ENCODE measurements at places on chromosomes 6 and 20.

DNA sequence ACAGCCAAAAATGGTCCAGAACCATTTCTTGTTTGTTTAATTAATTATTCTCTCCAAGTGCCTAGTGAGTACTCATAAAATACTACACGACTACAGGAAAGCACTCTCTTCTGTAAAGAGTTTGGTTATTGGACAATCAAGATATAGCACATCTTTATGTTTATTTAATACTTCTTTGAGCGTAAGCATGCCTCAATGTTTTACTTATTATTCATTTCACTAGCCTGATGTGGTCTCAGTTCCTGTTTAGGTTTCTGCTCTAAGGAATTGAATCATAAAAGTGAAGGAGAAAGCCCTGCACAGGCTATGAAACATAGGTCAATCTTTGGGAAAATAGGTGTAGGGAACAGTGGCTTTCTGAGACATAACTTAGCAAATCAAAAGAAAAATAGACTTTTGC lies 45.9 kb upstream of the AIG1 start:
- DNase-seq = no peak

- DNase-seq = no peak
Measured at GRCh38 chr20:6703047-6703446, 64.4 kb upstream of the BMP2 start.

DNA sequence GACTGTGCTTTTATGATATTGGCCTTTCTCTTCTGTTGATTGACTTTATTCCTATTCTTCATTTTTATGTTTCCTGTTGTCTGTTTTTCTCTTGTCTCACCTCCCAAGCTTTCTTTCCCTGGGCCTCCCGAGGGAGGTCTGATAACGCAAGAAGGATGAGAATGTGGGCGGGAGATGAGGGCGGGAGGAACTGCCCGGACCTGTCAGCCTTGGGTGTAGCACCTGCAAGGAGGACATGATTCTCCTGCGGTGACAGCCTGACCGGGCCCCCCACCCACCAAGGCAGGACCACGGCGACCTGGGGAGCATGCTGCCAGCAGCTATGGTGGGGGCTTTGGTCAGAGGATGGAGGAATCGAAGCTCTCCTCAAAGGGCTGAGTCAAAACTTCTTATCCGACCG lies 86.9 kb downstream of the PLEKHG1 start:
- DNase-seq = no peak

- no peak for DNase-seq
Measured at GRCh38 chr6:42551217-42551616, 12.6 kb upstream of the UBR2 start.

- DNase-seq = no peak
Measured at GRCh38 chr6:89520736-89521135, 87.8 kb downstream of the ANKRD6 start.

- DNase-seq = no peak
Measured at GRCh38 chr6:152648105-152648504, 10.9 kb upstream of the SYNE1 start.

DNA sequence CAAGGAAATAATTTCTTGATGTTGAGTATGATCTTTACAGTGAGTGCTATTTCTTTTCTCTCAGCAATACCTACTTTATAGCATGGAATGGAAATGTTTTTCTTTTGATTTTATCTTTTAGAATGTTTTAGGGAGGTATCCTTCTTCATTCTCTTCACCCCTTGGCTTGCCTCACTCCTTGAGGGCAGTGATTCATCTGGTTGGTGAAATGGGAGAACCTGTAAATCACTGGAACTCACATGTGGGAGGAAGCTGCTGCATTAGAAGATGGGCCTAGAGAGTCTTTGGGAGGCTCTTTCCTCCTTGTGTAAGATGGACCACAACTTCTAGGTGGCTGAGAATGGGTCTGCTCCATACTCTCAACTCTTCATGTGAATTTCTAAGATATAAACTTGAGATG lies 244.8 kb upstream of the SYNCRIP start:
- no peak for DNase-seq

- DNase-seq = no peak
Measured at GRCh38 chr6:154605178-154605881, 94.8 kb upstream of the CNKSR3 start.

DNA sequence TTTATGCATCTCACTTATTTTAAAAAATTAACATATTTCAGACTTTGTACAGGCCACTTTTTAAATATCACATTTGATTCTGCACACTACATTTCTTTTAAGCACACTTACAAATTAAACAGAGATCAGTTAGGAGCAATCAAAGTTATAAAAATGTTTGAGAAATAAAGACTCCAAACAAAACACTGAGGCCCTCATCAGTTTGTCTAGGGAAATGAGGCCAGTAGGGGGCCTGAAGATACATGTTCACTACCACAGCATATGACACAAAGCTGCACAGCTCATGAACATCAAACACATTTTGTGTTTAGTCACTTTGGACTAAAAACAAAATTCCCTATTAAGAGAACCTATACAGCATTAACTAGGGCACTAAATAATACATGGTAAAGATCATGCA lies 180.5 kb downstream of the PDE7B start:
- no peak for DNase-seq

- DNase-seq = no peak
Measured at GRCh38 chr20:44742304-44743079, 3.2 kb upstream of the KCNK15 start.

GRCh38 chr20:18647777-18648176 lies 59.9 kb downstream of the DTD1 start:
- DNase-seq = no peak

DNA sequence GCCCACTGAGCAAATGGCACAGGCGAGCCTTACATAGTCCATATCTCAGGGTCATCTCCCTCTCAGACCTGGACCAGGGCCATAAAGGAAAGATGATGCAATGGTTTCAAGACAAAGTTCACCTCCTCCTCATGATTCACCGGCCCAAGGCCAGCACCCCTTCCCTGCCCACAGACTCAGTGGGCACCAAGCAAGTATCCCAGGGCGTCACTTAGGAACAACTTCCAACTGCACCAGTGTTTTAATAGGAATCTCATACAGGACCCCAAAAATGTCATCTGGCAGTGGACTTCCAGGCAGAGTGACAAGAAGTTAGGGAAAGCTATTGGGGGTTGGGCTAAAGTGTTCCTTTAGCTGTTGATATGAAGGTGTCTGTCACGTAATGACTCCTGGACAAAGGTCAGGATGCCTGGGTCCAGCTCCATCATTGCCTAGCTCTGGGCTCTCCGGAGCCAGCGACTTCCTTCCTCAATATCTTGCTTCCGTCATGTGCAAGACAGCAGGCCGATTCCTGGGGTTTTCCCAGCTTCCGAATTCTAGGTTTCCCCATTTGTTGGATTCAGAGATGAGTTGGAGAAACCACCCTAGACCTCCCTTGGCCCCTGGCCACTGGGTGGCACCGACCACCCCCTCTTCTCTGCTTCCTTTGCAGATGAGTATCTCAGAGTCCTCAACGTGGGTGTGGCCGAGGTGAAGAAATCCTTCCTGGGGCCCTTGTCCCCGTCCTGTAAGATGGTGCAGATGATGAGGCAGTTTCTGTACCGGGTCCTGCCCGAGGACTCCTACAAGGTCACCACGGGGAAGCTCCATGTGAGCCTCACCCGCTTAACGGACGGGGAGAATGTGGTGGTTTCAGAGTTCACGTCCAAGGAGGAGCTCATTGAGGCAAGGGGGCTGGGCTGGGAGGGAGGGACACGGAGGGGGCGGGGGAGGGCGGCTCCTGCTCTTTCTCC lies 21.1 kb downstream of the PNPLA1 start:
- DNase-seq = no peak

DNA sequence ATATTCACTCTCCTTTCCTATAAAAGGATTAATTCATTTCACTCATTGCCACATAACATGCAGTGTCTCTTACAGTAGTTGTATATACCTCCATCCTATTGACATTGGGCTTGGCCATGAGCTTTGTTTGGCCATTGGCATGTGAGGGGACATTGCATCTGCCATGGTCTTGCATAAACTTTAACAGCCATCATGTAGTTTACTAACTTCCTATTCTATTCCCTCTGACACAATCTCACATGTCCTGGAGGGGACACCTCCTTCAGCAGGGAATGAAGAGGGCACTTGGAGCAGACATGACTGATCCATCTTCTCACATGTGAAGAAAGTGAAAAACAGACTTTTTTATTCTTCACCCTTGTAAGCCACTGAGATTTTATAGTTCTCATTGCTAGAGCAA lies 115.5 kb upstream of the MARCKS start:
- no peak for DNase-seq

- no peak for DNase-seq
Measured at GRCh38 chr6:142300758-142301650, 803 bp upstream of the ADGRG6 start.

- DNase-seq = no peak
Measured at GRCh38 chr6:31489086-31489485, 8.9 kb upstream of the MICB start.

DNA sequence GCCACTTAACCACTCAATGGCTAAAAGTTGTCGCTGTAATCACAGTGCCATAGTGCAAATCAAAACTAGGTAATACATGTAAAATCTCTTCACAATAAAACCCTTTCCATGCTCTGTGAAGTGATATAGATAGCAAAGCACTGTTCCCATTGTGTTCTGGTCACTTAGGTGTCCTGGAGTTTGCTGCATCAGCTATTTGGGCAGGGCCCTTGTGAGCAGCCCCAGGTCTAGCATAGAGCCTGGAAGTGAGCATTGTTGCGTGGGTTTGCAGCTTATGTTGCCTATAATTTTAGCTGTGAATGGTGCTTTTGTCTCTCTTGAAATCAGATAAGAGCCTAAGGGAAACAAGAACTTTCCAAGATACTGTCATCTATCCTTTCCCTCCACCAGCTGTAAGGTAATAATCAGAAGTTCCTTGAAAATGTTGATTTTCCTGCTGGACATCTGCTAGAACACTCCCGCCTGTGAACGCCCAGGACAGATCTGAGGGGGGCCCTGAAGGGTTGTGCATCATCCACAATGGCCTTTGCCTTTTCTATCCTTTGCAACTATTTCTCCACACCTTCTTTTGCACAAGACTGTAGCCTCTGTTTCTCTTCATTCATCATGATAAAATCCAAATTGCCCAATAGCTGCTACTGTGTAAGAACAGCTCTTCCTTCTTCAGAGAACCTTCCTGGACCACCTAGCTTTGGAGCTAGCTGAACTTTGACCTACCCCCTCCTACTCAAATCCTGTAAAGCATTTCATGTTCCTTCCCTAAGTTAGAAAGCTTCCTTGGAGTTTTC lies 57.0 kb downstream of the TNFAIP3 start:
- no peak for DNase-seq

- DNase-seq = no peak
Measured at GRCh38 chr20:15848126-15848525, 725.1 kb downstream of the KIF16B start.

- DNase-seq = no peak
Measured at GRCh38 chr6:3484192-3484591, 27.3 kb upstream of the SLC22A23 start.

- DNase-seq = no peak
Measured at GRCh38 chr6:151445482-151445881, 6.4 kb downstream of the RMND1 start.

GRCh38 chr6:41497994-41498393 lies 48.2 kb upstream of the FOXP4 start:
- DNase-seq = no peak

DNA sequence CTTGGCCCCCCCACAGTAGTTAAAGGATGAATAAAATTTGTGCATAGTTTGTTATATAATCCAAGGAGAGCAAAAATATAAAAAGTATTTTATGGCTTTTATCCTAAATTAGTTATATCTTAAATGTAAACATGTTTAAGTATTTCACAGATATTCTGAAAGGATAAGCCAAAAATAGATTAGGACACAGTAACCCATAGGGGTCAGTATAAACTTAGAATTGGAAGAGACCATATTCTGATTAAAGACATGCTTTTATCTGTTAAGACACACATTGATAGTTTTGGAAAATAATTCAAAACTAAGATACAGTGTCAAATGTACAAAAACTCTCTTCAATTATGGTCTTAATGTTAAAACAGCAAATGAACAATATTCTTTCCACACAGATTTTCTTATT lies 4.5 kb upstream of the SERINC1 start:
- no peak for DNase-seq
